Non-pigmented ciliary epithelial cell (primary cell): ENCODE measurements at places on chromosomes 1 and 21.

GRCh38 chr1:156420205-156421061 lies 51.4 kb downstream of the RHBG start:
- DNase-seq = no peak

DNA sequence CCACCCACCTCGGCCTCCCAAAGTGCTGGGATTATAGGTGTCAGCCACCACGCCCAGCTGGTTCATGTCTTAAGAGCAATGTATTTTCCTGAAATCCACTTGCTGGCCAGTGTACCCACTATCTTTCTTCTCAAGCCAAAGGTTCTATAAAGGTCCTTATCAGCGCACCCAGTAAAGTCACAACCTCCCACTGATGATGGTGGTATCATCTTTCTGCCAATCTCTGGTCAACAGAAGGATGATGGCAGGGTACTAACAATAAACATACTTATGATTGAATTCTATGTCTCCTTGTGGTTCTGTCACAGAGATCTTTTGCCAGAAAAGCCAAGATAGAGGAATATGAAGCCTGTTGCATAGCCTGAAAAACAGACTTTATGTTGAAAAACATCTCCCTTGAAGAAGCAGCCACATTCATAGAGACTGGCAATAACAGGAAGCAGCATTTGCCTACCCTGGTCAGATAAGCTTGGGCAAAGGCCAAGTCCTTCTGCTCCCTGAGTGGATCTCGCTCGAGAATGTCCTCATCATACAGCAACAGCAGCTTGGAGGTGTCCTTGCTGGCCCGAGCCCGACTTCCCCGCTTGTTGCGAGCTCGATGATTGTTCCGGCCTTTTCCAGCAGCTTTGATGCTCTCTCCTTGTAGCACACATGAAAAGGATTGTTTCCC lies 73.0 kb downstream of the DAP3 start:
- DNase-seq = no peak

- DNase-seq = peak; percentile 93
Observed at GRCh38 chr1:162538815-162539431, 22.6 kb upstream of the UAP1 start.

DNA sequence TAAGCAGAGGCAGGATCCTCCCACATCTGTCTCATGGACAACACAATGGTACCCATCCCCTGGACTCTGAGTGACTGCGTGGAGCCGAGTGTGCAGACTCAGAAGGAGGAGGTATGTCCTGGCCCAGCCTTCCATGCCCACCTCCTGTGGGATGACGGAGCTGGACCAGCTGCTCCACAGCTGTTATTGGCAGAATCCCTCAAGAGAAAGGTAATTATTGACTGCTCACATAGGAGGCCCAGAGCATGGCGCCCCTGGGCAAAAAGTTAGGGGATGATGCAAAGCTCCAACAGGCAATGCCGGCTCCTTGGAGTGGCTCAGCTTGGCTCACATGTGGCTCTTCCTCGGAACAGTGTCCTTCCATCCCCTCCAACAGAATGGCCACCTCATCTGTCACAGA lies 12.2 kb upstream of the ACTRT2 start:
- no peak for DNase-seq

DNA sequence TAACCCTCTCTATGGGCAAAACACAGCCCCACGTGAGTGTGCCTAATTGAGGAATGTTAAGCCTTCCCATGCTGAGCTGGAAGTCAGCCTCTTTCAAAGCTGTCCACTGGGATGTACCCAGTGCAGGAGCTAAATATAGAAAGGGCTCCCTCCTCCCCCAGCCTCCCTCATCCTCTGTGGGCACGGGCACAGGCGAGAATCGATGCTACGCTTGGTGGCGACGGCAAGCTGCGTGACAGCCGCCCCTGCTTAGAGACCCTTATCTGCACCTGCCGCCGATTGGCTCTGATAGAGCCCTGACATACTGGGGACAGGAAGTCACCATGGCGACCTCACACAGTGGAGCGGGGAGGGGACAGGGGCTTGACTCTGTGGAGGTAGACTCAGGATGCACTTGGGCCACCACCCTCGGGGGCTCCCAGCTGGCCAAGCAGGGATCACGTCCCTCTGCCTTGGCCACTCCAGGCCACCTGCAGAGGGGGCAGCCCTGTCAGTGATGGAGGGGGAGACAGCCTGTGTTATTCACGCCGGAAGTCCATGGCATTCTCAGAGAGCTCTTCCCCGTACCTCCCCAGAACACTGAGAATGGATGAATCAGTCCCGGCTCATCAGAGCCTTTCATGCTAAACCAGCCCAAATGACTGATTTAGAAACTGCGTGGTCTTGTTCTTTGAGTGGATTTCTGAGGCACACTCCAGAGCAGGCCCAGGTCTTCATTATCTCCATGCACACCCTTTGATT lies 84.8 kb downstream of the KCND3 start:
- no peak for DNase-seq

- no peak for DNase-seq
Observed at GRCh38 chr21:33963848-33964555, 48.4 kb upstream of the ATP5PO start.

DNA sequence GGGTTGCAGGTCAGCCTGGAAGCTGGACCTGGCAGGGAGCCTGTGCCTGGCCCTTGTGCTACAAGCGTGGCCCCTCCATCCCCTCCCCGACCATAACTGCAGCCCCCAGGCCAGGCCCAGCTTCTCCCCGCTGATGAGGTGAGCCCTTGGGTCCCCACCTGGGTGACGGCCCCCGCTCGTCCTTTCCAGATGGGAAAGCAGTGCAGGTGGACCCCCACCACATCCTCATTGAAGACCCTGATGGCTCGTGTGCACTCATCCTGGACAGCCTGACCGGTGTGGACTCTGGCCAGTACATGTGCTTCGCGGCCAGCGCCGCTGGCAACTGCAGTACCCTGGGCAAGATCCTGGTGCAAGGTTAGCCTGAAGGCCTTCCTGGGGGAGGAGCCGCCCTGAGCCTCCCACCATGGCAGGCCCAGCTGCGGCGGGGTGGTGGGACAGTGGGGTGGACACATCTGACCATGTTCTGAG lies 56.9 kb downstream of the TRIM11 start:
- DNase-seq = no peak

DNA sequence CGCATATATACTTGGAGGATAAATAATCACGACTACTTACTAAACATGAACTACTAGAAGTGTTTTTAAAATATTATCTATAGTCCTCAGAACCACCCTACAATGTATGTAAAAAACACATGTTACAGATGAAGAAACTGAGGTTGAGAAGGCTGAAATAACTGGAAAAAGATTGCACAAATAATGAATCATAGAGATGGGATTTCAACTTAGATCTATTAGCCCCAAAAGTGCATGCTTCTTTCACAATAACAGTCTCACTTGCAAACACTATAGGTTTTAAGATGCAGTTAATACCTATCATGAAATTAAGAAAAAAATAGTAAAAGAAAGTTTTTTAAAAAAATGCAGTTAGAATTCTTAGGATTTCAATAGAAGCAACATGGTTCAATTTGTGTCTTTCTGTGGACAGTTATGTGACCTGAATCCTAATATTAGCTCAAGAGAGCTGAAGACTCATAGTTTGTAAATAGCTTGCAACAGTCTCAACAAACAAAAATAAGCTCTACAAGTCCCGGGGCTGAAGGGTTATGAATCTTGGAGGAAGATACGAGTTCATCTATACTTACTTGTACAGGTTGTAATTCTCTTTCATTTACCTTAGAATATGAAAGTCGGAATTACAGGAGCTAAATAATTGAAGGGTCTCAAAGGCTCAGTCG lies 58.6 kb upstream of the NTPCR start:
- no peak for DNase-seq

DNA sequence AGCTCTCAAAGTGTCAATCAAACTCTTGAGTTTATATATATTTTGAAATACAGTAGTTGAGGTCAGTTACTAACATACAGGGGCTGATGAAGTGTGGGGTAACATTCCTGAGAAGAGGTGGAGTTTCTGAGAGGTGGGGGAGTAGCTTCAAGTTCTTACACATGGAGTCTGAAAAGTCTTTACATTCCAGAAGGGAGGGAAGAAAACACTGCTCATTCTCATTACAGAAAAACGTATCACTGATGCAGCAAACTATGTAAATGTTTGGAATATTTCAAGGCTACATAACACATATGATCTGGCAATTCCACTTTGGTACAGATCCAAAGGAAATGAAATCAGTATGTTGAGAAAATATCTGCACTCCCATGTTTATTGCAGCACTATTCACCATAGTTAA lies 1065.8 kb upstream of the B3GALT2 start:
- no peak for DNase-seq

DNA sequence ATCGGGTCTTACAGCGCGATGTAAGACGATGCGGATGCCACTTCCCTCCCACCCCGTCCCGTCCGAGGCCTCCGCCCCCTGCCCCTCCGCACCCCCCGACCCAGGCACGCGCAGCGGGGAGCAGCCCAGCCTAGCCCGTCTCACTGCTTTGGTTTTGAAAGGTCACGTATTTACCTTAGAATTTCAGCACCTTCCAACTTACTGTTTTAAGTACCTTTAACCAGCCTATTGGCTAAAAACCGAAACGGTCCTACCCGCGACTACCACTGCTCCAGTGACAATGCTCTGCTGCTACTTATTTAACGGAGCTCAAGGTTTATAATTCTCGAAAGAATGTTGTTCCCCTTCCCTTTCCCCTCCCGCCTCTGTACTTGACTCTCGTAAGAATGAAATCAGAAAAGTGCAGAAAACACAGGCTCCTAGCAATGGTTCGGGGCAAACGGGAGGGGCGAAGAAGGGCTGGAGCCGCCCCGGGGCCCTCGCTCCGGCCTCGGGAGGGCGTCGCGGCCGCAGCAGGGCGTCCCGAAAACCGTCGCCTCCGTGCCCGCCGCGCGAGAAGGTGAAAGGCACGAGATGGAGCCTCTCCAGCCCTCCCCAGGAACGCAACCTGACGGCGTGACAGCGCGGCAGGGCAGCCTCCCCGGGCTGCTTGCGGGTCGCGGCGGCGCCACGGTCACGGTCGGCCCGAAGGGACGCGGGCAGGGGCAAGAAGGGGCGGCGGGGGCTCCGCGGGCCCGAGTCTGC lies 667 bp downstream of the TMEM50B start:
- no peak for DNase-seq

DNA sequence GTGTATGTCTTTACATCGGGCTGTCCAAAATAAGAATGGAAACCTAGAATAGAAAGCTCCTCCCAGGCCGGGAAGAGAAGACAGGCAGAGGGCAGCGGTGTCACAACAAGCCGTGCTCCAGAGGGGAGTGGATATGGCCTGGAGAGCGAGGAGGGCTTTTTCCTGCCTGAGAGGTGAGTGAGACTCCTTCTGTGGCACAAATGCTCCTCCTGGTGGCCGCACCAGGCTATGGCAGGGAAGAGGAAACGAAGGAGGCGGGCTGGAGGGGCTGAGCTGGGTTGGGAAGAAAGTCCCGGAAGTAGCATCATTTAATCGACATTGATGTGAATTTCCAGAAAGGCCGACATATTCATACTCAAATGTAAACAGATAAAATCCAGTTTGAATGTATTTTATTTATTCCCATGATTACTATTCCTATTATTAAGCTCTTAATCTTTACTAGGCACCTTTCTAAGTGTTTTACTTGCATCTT lies 54.7 kb downstream of the MEF2D start:
- no peak for DNase-seq

- no peak for DNase-seq
Observed at GRCh38 chr21:45421846-45422775, 17.1 kb downstream of the COL18A1 start.

DNA sequence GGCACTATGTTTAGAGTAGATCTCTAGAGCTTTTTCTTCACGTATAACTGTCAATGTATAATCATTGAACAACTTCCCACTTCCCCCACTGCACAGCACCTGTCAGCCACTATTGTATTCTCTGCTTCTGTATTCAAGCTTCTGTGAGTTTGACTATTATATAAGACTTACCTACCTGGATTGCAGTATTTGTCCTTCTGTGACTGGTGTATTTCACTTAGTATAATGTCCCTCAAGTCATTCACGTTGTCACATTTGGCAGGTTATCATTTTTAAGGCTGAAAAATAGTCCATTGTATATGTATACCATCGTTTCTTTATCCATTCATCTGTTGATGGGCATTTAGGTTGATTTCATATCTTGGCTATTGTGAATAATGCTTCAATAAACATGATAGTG lies 969.5 kb upstream of the B3GALT2 start:
- no peak for DNase-seq

- no peak for DNase-seq
Observed at GRCh38 chr1:207815913-207816291, 64.0 kb downstream of the CD46 start.

DNA sequence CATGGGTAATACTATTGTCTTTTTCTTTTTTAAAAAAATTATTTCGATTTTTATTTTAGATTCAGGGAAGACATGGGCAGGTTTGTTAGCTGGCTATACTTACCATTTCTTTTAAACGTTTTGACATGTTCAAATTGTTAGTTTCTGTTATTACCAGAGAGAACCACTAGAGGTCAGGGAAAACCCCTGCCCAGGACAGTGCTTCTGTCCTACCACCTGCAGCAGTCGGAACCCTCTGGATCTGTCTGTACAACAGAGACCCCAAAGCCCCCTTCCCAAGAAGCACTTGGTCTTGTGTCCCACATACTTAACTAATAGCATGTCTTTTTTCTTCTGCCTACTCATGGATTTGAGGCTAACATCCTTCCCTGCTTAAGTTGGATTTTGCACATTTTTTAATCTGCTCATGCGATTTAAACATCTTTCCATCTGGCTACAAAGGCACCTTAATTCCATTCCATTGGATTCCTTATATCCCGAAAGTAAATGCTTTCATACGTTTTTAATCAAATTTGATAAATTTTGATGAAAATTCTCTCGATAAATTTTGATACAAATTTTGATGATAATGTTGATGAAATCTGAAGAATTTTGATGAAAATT lies 10.0 kb upstream of the C1orf115 start:
- no peak for DNase-seq

DNA sequence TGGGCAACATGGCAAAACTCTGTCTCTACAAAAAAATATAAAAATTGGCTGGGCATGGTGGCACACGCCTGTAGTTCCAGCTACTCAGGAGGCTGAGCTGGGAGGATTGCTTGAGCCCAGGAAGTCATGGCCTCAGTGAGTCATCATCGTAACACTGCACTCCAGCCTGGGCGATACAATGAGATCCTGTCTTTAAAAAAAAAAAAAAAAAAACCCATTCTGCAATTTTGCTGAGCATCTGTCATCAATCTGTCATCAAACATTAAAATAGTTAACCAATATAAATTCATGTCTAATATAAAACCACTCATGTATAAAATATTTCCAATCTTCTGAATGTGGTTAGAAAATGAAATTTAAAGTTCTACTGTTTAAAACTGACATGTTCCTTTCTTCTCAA lies 56.9 kb downstream of the LPAR3 start:
- DNase-seq = no peak

DNA sequence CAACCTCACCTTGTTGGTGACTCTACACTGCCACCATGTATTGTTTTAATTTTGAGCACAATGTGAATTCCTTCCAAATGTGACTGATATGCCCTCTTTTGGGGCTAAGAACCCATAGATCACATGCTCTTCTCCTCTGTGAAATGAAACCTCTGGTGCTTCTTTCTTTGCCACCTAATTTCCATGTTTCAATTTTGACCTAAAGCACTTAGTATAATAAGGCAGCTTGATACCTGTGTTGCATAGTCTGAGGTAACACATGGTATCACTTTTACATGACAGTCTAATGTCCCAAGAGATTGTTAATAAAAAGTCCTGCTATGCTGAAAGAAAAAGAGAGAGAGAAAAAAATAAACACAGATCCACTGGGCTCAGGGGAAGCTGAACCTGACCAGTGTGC lies 24.2 kb downstream of the CLEC20A start:
- no peak for DNase-seq
